ENCODE measurements at places on chromosomes 11 and 22.

GRCh38 chr11:125350206-125351032, 145.6 kb downstream of the FEZ1 start:
- DNase-seq, result no peak

DNA sequence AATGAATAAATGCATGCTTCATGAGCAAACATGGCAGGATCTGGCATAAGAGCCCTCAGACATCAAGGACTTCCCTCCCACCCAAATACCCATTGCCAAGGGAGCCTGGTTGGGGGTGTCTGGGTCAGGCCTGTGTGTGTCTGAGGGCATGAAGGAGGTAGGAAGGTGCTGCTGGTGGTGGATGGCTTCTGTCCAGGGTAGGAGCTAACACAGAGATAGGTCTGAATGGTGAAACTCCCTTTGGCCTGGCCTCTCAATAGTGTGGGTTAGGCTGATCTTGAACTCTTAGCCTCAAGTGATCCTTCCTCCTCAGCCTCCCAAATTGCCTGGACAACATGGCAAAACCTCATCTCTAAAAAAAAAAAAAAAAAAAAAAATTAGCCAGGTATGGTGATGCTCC, 2.8 kb downstream of the AMPD3 start:
- no peak for DNase-seq

DNA sequence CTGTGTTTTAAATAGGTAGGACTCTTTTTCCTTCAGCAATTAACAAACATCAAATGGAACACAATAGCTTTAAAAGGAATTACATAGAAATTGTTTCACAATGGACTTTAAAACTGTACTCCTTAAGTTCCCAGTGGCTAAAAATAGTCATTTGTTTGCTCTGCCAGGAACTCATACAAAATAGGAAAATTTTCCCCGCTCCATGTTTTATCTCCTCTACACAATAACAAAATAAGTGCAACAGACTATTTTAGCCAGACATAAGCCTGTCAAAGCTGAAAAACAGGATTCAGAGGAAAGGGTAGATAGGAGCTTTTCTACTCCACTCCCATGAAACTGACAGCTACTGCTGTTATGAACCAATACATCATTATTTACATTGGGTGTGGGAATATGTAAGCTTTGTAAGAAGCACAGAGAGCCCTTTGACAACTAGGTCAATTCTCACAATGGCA, 90.1 kb downstream of the STK33 start:
- DNase-seq, result no peak

DNA sequence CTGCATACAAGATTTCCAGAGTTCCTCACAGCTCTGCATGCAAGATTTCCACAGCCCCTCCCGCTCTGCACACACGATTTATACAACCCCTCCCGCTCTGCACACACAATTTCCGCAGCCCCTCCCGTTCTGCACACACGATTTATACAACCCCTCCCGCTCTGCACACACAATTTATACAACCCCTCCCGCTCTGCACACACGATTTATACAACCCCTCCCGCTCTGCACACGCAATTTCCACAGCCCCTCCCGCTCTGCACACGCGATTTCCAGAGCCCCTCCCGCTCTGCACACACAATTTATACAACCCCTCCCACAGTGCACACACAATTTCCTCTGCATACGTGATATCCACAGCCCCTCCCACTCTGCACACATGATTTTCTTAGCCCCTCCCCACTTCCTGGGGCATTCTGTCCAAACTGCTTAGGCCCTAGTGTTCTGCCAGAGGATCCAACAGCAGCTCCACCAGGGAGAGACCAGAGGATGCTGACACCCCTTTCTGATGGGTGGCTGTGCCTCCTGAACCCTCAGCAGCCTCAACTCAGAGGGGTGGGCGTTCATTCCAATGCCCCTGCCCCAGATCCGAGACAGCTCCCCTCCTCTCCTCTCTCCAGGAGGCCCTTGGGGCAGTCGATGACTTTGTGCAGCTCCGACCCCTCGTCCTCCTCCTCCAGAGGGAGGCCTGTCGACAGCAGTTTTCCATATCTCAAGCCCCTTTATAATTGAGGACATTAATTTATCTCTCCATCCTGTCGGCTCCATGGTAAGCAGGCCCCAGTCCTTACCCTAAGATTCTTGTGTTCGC, 671.7 kb downstream of the BRD1 start:
- DNase-seq, result no peak

DNA sequence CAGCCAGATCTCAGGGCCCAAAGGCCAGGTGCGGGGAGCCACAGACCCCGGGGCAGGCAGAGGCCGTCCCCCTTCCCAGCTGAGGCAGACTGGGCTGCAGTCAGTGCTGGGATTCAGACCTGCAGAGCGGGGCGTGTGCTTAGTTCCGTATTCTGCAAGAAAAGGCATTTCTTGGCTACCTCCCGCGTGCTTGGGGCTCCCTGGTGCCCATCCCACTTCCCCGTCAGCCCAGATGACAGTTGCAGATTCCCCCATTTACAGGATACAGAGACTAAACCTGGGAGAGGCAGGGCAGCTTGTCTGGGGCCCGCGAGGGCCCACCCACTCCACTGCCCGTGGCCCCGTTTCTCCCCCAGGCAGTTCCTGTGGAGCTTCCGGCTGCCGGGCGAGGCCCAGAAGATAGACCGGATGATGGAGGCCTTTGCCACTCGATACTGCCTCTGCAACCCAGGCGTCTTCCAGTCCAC, 18.3 kb downstream of the CYTH4 start:
- no peak for DNase-seq

- no peak for DNase-seq
Observed at GRCh38 chr11:79503028-79503427, 62.2 kb upstream of the TENM4 start.

DNA sequence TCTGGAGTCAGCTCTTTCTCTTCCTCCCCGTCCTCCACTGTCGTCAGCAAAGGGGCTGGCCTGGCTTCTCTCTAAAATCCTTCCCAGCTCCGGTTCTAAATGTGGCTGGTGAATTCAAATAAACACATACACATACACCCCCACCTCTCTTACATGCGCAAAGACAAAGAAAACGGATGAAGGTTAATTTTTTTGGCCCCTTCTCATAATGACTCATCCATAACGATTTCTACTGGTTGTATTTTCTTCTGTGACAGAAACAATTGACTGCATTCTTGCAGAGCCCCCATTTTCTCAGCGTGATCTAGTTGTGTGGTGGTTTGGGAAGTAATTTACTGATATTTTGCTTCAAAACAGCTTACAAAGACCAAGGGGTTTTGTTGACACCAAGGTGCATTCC, 130.0 kb upstream of the NTM start:
- no peak for DNase-seq

DNA sequence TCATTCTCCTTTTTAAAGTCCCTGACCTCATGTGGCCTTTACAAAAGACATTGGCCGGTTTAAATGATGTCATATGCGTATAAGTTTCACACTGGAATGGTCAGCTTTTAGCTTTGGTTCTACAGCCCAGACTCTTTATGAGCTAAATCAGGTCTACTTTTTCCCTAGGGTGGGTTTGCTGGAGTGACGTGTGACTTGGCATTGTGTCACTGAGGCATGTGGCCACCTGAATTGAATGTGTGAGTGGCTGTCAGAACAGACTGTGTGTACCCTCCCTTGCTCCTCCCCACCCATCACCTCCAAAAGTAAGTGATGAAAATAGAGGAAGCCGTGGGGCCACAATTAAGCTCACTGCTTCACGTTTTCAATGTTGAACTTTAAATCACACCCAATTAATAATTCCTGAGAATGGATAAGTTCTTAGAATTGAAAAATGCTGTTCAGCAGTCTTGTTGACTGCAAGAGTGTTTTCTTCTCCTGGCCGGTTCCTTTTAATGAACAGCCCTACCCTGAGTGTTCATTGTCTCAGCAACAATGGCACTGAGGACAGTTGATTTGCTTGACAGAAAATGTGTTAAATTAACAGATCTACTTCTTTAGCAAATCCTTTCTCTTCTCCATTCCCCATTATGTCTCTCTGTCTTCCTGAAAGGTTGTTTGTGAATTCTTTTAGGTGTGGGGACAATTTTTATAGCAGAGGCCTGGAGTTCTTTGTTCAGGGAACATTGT, 11.3 kb downstream of the CECR2 start:
- DNase-seq, result no peak

- no peak for DNase-seq
Observed at GRCh38 chr11:44029977-44030911, 17.5 kb upstream of the ACCSL start.

DNA sequence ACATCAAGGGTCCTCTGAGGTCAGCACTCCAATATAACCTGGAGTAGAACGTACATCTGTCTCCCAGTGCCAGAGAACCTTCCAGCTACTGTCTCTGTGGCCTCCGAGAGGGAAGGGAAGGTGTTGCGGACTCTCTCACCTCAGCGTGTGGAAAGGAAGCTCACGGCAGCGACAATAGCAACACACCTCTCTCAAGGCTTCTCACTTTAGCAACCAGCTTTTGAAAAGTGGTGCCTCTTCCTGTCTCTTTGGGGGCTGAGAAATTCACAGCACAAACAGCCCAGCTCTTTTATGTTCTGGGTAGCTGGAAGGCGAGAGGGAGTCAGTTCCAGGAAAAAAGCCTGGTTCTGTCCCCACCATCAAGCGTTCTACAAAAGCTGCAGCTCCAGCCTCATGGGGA, 156.9 kb upstream of the TBCEL start:
- no peak for DNase-seq

Data from SK-N-MC (cell line).